ENCODE measurements at places on chromosomes 5 and 9.

- no peak for DNase-seq
Observed at GRCh38 chr5:150043657-150044328, 42.6 kb downstream of the CSF1R start.

DNA sequence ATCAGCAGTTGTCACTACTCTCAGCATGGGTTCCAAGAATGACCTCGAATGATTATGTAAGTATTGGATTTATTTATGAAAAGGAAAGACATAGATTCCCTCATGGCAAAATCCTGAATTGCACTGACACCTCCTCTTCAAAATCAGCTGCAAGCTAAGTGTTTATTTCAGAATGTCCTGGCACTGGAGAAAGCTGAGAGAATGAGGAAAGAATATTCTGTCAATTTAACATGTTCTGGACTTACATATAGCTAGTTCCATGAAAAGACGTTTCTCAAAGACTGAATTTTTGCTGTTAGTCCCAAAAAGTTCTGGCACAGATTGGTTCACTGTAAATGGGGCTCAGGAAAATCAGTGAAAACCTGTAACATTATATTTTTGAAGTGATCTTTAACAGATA is 120.3 kb downstream of the NREP start:
- DNase-seq: no peak

- no peak for DNase-seq
Observed at GRCh38 chr9:136532799-136533774, 12.8 kb downstream of the NOTCH1 start.

GRCh38 chr9:70125621-70126263 is 82.1 kb downstream of the MAMDC2 start:
- no peak for DNase-seq

- DNase-seq: no peak
Observed at GRCh38 chr9:16652582-16652981, 217.9 kb downstream of the BNC2 start.

GRCh38 chr5:154278186-154278585 is 87.7 kb downstream of the GALNT10 start:
- peak; percentile 69 for DNase-seq

Data from iris pigment epithelial cell (primary cell).